ENCODE measurements at places on chromosomes 6 and 20. TPM values are rescaled to one million over a fixed set of nuclear protein-coding genes. Genes with fewer than 3 reads are reported as not detected.

- DNase-seq: no peak
Measured at GRCh38 chr6:132571774-132572173, 1.7 kb downstream of the TAAR6 start.

DNA sequence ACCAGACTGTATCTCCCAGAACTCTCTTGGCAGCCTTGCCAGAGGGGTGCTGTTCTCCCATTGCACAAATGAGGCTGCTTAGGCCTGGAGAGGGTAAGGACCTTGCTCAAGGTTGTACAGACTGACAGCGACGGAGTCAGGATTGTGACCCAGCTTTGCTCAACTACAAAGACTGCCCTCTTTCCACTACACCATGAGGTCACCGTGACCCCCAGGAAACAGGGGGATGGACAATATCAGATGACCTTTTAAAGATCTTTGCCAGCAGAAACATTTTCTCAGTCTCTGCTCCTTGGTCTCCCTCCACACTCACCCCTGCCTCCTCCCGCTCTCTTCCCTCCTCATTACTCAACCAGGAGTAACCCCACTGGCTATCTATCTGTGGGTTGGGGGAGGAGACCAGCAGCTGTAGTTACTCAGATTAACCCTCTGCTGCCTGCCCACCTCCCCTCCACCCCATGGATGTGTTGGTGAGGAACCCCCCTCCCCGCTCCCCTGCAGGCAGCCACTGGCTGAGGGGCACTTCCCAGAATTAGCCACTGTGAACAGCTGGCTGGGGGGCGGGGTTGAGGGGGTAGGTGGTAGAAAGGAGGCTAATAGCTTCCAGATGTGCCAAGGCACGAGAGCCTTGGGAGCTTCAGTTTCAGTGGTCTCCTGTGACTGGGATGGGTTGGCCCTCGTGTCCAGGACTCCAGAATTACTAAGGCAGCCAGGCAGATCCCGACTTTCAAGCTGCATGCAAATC is 26.9 kb upstream of the MRPS18A start:
- DNase-seq: no peak

DNA sequence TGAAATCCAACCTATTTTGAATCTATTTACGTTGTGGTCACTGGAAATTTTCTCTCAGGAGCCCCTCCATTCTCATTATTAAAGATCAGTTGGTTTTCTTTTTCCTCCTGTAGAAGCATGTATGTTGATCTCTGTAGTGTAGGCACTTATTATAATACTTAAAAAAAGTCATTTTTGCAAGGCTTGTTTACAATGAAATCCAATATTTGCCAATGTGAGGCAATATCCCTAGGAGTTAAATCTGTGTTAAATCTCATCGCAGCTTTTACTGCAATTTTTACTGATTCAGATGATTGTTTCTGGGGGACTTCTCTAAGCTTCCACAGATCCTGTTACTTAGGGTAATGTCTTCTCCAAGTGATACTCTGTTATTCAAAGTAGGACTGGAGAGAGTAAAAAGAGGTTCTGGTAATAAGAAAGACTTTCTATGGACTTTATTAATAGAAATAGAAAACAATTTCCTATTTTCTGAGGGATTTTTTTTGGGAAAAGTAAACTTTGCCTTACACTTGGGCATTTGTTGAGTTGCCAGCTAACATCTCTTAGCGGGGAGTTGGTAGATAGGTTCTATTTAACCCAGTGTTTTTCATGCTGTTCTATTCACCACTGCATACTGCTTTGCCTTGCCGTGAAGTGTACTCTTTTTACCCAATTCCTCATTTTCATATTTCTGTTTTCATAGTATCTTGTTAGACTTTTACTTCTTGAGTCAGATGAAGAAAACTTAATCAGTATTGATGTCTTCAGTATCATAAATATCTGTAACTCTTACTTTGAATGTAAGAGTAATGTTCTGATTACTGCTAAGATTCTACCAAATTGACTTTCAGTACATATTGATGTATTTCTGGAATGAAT is 48.6 kb downstream of the CDKAL1 start:
- no peak for DNase-seq

DNA sequence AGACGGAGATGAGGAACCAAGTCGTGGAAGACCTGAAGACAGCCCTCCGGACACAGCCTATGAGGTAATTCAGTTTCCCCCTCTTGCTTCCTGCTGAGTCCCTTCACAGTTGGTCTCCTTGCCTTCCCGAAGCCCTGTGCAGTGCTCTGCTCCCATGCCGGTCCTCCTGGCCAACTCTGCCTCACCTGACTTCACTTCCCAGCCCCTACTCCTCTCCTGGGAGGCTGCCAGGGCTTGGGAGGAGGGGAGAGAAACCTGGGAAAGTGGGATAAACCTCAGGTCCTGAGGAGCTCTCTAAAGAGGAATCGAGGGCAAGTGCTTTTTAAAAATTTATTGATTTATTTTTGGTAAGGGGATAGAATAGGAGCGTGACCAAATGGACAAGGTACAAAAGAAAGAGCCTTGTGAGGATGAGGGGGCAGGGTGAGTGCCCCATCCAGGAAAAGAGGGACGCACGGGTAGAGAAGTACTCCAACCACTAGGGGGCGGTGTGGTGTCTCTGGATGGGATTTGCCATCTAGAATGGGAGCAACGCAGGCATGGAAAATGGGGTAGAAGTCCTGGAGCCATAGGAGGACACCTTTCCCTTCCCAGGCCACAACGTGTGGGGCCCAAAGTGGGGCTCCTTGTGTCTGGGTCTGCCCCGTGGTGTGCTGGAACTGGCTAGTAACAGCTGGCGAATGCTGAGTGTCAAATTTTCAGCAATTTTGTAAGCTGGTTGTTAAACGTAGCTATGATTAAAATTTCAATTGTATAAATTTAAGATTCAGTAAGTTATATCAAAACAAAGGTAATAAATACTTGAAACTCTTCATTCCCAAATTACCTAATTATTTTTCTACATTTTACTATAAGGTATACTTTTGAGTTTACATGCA is 69.0 kb downstream of the MOCS1 start:
- peak; percentile 69 for DNase-seq

DNA sequence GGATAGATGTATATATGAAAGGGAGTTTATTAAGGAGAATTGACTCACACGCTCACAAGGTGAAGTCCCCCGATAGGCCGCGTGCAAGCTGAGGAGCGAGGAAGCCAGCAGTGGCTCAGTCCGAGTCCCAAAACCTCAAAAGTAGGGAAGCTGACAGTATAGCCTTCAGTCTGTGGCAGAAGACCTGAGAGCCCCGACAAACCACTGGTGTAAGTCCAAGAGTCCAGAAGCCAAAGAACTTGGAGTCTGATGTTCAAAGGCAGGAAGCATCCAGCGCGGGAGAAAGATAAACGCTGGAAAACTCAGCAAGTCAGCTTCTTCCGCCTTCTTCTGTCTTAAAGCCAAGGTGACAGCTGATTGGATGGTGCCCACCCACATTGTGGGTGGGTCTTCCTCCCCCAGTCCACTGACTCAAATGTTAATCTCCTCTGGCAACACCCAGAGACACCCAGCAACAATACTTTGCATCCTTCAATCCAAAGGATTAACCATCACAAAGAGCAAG is 102.6 kb upstream of the GJE1 start:
- DNase-seq: no peak

DNA sequence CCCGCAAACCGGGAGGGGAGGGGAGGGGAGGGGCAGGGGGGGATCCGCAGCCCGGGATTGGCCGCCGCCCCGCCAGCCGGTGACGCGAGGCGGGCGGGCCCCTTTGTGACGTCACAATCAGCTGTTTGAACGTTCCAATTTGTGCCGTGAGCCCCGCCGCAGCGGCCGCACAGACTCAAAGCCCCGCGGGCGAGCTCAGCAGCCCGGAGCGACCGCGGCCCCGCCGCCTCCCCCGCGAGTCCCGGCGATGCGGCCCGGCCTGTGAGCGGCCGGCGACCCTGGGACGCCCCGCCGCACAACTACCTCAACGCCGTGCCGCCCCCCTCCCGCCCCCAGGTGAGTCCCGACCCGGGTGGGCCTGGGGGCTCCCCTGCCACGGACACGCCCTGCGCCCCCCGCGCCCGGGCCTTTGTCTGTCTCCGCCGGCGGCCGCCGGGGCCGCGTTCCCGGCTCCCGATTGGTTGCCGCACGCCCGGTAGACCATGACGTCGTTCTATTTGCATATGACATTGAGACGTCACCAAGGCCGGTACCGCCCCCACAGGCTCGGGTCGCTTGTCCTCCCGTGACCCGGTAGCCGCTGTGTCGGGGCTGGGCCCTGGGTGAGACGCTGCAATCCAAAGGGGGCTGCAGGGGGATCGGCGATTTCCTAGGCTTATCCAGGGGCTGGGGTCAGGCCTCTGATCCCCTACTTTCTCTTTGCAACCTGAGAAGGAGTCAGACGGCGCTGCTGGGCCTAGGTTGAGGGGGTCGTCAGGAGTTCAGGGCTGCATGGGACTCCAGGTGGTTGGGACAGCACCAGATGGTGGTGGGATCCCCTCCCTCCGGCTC is at the start of gene TP53INP2:
Gene TP53INP2 (plus strand): TSS at position 168 of the 831 bp plus-strand sequence. CDS start 4,396 bp downstream, outside the sequence.
- peak; percentile 63 for DNase-seq

DNA sequence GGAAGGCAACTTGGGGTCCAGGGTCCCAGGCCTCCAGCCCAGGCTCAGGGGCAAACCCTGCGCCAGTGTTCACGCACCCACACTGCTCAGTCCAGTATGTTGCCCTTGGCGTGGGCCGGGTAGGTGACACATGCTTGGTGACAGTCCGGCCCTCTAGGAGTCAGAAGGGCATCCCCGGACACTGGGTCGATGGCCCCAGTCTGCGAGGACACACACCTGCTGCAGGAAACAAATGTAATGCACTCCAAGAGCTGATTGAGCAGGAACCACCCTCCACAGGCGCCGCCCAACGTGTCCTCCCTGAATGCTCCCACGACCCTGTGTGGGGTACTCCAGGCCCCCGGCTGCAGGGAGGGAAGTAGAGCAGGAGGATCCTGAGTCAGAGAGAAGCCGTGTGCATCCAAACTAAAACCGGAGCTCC is 160.7 kb downstream of the DLL1 start:
- no peak for DNase-seq

- DNase-seq: no peak
Measured at GRCh38 chr20:37421060-37421905, 75.3 kb downstream of the SRC start.

GRCh38 chr6:163900570-163900969 is 486.1 kb downstream of the QKI start:
- no peak for DNase-seq

DNA sequence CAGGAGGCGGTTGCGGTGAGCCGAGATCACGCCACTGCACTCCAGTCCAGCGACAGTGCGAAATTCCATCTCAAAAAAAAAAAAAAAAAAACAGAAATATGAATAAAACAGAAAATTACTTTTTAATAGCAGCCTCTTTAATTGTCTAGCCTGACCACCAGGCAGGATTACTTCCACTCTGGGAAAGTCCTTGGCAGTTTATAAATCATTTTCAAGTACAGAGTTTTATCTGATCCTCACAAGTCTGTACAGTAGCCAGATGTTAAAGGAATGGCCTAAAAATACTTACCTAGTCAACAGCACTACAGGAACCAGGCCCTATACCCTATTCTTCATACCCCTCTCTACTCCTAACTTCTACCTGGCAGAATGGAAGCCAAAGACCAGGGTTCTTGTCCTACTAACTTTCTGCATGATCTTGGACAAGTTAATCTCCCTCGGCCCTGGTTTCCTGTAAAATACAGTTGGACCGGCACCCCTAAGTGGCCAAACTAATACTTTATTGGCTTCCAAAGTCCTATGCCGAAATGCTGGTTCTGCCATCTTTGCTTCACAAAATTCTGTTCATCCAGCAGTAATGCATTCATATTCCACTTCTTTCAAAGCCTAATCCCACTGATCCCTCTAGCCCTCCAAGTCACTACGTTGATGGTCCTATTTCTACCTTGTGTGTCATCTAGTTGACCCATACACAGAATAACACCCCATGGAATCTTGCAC is 1.9 kb downstream of the EIF2S2 start:
- DNase-seq: no peak

- no peak for DNase-seq
Measured at GRCh38 chr6:156602066-156602385, 175.2 kb upstream of the ARID1B start.

DNA sequence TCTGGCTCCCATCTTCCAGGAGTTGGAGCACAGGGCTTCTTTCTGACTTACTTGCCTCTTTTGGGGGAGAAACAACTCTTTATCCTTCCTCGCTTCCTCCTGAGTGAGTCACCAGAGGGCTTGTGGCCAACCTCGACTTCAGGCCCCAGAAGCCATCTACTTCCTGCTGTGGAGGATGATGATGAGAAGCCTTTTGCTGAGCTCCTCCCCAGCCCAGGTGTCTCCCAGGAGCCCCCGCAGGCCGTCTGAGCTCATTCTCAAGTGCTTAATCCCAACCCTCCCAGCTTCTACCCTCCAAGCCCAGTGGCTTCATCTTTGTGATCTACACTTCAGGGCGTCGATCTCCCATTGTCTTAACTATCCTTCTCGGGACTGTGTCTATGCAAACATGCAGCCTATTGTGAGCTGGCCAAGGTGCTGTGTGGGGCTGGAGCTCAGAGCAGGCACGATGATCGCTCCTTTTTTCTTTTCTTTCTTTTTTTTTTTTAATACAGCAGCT is 27.9 kb downstream of the SDCBP2 start:
- DNase-seq: peak; percentile 74

DNA sequence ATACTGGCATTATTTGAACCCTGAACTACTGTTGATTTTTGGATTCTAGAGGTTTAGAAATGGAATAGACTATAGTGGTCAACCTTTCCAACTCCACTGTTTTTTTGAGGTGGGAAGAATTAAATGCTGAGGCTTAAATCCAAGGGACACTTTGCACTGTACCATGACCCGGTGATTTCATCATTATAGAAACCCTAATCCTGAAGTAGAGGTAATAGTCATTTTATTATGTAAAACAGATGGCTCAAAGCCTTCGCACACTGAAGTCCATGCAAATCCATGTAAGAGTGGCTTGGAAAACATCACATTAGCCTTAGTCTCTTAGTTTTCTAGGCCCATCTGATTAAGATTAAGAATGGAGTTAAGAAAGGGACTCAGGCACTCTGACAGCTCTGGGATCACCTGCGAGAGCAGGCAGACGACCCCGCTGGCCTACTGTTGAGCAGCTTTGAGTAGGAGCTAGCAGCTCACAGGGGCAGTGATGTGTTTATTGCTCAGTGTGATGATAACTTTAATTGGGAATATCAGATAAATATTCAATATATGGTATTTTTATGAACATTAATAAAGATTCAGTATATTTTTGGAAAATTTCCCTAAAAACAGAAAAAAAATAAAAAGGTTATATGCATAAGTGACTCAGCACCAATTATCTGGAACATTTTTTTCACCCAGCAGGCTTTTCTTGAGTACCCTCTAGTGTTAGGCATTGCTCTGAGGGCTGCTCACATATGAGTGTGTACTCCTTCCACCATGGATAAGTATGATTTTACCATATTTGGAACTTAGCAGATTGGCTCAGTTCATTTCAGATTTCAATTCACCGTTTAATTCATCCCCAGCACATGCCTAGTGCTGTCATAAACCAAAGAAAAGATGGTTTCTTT is 13.4 kb downstream of the SLX4IP start:
- DNase-seq: no peak

DNA sequence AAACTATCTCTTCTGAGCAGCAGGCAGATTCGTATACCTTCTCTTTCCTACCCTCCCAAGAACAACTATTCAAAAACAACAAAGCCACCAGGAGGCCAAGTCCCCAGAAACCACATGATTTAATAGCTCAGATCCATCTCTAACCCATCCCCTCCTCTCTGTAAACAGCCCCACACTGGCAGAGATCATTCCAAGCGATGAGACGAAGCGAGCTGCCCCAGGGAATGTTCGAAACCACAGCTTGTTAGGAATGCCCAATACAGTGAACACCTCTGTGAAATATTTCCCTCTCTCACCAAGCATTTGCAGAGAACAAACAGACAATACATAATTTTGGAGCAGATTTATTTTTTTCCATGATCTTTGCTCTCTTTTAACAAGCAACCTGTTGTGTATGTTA is 231.8 kb downstream of the SOD2 start:
- peak; percentile 5 for DNase-seq

The STMN3 gene
- total RNA-seq: 24.5 TPM

The AKAP7 gene
- 3.6 TPM for total RNA-seq

The PLTP gene
- total RNA-seq: 56.6 TPM

The BLCAP gene
- 120 TPM for total RNA-seq

The SLC17A3 gene
- not detected for total RNA-seq
